Right lobe of liver (tissue), 6 donors: ENCODE measurements at places on chromosomes 16 and 17.

DNA sequence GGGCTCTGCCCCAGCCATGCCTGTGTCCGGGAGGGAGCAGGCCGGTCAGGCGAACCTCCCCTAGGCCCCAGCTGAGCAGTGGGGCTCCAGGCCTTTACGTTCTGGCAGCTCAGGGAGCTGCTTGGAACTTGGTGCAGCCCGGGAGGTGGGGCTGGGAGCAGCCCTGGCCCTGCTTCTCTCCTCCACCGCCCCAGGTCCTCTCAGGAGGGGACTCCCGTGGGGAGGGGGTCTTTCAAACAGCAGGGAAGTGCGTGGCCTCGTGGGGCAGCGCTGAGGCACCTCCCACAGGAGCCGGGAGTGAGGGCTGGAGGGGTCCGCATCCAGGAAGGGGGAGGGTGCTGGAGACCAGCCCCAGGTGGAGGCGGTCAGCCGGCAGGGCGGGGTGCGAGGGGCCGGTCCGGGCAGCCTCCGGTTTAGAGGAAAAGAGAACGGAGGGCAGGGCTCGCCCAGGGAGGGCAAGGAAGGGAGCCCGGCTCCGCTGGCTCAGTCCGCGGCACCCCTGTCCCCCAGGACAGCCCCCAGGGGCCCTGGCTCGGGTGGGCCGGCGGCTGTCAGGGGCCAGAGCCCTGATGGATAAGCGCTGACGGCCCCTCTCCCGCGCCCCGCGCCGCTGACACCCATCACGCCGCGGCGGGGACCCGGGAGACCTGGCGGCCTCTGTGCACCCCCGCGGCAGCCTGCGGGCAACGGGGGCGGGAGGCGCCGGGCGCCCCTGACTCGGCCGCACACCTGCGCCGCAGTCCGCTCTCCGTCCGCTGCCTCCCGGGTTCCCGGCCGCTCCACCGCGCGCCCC, 587 bp upstream of the PRR35 start:
- DNase-seq: no peak

DNA sequence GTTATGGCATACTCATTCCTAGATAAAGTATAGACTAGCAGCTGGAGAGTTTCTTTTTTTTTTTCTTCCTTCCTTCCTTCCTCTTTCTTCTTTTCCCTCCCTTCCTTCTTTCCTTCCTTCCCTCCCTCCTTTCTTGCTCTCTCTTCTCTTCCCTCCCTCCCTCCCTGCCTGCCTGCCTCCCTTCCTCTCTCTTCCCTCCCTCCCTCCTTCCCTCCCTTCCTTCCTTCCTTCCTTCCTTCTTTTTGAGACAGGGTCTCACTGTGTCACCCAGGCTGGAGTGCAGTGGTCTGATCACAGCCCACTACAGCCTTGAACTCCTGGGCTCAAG, 7.0 kb upstream of the SNTB2 start:
- DNase-seq: no peak

DNA sequence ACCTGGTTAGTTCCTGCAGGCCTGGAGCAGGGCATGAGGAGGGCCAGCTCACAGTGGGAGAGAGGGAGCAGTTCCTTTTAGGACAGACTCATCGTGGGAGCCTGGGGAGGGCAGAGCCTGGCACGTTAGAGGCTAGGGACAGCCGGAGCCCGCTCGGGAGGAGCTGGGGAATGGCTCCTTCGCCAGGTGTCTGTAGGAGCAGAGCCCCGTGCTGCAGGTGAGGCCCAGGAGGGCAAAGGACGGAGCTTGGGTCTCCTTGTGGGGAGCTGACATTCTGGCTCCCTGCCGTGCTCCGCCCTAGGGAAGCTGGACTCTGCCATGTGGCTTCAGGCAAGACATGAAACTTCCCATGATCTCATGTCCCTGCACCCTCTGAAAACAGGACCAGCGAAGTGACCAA, 18.7 kb upstream of the MTSS2 start:
- no peak for DNase-seq

DNA sequence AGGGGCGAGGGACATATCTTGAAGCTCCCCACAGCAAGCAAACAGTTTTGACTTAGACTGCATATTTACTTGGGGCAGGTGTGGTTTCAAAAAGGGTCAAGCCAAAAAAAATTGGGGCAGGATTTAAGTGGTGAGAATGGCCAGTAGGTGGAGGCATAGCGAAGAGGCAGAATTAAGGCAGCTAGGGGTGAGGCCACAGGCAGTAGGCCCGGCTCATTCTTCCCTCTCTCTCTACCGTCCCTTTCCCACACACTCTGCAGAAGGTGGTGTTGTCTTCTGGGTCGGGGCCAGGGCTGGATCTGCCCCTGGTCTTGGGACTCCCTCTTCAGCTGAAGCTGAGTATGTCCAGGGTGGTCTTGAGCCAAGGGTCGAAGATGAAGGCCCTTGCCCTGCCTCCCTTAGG, 2.6 kb downstream of the SHBG start:
- DNase-seq: peak; percentile 56

GRCh38 chr16:69294051-69294450, 17.1 kb upstream of the VPS4A start:
- no peak for DNase-seq

DNA sequence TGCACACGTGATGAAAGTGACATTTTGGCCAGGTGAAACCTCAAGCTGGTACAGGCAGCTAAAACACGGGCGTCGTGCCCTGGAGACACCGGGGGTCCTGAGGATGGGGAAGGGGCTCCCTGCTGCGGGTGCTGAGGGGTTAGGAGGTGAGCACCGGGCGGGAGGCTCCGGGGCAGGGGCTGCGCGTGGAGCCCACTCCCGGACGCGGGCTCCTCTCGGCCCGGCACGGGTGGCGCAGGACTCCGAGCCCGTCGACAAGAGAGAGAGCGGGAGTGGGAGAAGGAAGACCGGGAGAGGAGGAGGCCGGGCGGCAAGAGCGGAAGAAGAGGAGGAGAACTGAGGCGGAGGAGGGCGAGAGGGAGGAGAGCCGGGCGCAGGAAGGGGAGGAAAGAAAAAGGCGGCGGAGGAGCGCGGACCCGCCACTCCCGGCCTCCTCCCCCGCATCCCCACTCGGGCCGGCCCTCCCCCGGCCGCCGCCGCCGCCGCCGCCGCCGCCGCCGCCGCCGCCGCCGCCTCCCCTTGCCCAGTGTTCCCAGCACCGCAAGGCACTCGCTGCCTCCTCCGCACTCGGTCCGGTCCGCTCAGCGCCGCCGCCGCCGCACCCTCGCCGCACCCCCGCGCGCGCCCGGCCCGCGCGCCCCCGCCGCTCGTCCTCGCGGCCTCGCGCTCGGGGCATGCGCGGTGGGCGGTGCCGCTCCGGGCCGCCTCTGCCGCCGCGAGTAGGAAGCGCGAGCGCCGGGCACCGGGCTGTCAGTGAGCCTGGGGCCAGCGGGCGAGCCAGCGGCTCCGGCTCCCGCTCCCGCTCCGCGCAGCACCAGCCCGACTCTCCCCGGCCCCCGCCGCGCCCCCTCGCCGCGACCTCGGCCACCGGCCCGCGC, at the start of gene PRKCA:
PRKCA (plus strand) TSS at position 750 of the 878 bp plus-strand sequence.
- DNase-seq: peak; percentile 84
